ENCODE measurements at places on chromosomes 5 and 9. TPM values are rescaled to one million over a fixed set of nuclear protein-coding genes. Genes with fewer than 3 reads are reported as not detected.

DNA sequence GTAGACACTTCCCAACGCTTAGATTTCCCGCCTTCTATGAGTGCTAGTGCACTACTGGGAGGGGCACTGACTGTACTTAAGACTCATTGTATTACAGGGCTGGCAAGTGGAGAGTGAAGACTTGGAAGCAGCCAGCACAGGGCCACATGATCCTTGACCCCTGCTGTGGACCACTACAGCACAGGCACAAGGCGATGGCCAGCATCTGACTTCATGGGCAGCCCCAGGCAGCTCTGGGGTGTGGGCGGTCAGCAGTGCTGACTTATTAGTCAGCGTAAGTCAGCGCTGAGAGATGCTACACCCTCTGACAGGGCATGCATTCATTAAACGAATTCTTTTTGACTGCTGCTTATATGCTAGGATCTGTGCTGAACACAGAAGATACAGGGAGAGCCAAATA lies 9.3 kb downstream of the SLC46A2 start:
- no peak overlapping the region for H3K4me3 ChIP-seq
- no peak overlapping the region for H3K27ac ChIP-seq
- H3K4me1 ChIP-seq, result peaks cover 14% of the 10 kb centered on the region
- DNase-seq, result no peak
- H3K27me3 ChIP-seq, result peaks cover 6% of the 10 kb centered on the region
- H3K36me3 ChIP-seq, result peaks cover 2% of the 10 kb centered on the region

- peaks cover 3% of the 10 kb centered on the region for H3K4me1 ChIP-seq
- H3K4me3 ChIP-seq, result no peak overlapping the region
- H3K27ac ChIP-seq, result no peak overlapping the region
- H3K27me3 ChIP-seq, result no peaks in the 10 kb centered on the region
- DNase-seq, result no peak
Observed at GRCh38 chr5:36777105-36777757, 99.3 kb upstream of the NIPBL start.

DNA sequence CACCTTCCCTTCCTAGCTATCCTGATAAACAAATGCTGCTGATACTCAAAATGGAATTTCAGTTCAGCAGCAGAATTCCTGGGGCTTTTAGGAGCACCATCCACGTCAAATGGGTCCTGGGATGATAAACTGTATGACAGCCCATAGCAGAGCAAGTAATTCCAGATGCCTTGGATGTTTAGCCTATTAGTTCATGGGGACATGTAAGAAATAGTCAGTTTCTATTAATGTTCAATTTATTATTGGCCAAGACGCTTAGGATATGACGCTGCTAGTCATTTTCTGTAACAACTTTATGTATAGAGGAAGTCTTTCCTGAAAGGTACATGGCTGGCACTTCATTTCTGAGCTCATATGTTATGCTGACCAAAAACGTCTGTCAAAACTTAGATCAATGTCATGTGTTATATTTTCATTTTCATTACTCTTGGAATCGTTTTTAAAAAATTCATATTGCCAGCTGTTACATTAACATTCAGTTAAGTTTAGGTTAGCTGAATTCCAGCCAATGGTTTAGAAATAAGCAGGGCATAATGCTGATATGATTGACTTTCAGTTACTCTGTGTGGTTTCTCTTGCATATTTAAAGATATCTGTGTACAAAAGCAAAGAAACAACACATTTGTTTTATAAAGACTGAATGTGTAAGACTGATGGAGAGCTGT lies 243.8 kb downstream of the CSNK1G3 start:
- H3K36me3 ChIP-seq, result peaks cover 2% of the 10 kb centered on the region
- H3K4me3 ChIP-seq, result no peak overlapping the region
- peaks cover 16% of the 10 kb centered on the region for H3K4me1 ChIP-seq
- no peak for DNase-seq

The MIGA2 gene
- total RNA-seq, result 45.4 TPM
